ENCODE measurements at places on chromosomes 4 and X.

DNA sequence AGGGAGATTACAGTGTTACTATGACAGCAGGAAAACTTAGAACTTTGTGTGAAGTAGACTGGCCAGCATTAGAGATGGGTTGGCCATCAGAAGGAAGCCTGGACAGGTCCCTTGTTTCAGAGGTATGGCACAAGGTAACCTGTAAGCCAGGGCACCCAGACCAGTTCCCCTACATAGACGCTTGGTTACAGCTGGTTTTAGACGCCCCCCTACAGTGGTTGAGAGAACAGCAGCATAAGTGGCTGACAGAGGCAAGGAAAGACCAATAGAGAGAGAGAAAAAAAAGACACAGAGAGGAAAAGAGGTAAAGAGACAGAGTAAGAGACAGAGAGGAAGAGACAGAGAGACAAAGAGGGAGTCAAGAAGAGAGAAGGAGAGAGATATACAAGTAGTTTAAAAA, 144.5 kb downstream of the GC start:
- no peak for DNase-seq

- no peak for DNase-seq
Measured at GRCh38 chr4:152132776-152133175, 372.0 kb upstream of the GATB start.

- DNase-seq = peak; percentile 30
Measured at GRCh38 chr4:4574792-4575191, 32.9 kb upstream of the STX18 start.

GRCh38 chr4:2457481-2458295, 11.2 kb upstream of the RNF4 start:
- no peak for DNase-seq

- DNase-seq = no peak
Measured at GRCh38 chr4:180512801-180513475, 1730.3 kb upstream of the TENM3 start.

DNA sequence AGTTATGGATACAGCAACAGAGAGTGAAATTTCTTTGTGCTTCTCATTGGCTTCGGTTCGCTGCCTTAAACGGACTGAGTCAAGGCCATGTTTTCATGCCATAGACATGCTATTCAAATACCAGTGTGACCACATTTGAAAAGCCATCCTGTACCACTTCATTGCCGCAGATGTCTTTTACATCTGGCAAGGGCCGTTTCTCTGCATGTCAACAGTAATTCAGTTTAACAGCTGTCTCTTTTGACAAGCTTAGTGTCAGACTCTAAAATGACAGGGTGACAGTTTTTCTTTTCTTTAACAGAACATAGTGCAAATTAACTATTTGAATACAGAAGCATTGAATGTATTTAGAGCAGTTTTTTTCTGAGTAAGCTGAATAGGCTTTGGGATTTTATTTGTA, 362.2 kb upstream of the POU3F4 start:
- DNase-seq = no peak

DNA sequence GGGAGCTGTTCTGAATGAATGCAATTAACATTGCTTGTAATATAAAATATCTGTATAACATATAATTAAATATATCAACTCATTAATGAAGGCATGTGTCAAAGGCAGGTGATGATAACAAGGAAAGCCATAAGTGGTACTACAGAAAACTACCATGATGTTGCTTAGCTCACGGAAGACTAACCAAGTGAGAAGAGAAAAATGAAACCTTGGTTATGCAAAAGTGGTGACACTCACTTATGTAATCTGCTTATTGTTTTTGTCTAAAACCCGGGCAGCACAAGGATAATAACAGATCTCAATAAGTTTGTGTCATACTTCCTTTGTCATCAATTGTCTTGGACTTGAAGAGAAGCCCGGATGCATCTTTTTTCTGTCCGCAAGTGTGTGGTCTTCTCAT, 156.4 kb downstream of the HS6ST2 start:
- no peak for DNase-seq

- no peak for DNase-seq
Measured at GRCh38 chr4:2891294-2891693, 47.6 kb downstream of the ADD1 start.

GRCh38 chr4:11525085-11525484, 96.4 kb upstream of the HS3ST1 start:
- DNase-seq = no peak

Data from inflammatory macrophage (primary cell).